ENCODE measurements at places on chromosomes 4 and X.
A peak's percentile ranks its signal among the peaks of the same experiment; 100 is the strongest.

- DNase-seq: no peak
Observed at GRCh38 chrX:9279234-9279544, 185.7 kb upstream of the TBL1X start.

DNA sequence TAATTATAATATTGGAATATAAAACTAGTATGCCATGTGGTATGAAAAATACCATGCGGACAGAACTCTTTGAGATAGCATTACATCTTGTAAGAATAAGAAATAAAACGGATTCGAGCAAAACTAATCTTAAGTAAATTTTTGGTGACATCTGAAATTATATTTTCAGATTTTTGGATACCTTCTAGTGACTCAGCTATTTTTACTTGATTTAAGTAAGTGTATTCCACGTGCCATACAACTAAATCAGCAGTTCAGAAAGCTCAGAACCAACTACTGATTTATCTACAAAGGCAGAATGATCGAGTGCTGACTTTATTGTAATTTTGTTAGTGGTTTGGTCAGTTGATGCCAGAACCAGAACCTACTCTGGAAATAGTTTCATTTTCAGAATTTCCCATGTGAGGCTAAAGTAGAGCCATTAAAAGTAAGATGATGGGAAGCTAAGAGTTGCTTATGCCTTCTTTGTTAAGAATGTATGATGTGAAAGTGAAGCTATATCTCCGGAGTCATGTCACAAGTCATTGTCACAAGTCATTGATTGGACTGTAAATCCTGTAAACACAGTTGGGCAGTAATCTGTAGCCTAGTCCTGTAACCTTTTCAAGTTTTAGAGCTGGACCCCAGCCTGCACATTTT, 4.0 kb downstream of the ING2 start:
- no peak for DNase-seq

DNA sequence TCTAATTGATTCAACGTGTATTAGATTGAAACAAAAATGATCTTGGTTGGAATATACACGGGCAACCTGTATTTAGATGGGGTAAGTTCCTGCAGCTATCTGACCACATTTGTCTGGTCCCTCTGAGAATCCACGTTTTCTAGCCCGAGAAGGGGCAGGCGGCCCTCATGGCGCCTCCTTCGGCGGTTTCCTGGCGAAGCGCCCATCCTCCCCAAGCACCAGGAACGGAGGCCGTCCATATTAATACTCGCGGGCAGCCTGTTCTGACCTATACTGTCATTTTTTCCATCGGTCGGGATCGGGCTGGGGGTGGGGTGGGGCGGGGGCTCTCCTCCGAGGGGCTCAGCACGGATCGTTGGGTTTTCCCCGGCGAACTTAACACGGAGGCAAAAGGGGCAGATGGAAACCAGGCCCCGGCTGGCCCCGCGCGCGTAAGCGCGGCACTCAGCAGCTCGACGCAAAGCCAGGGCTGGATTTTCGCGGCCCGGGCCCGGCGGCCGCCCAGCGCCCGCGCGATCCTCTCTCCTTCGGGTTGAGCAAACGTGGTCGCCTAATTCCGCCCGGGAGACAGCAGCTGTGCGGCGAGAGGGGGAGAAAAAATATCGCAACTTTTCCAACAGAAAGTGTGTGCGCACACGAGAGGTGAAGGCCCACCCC, 77.2 kb upstream of the BCOR start:
- DNase-seq: no peak

GRCh38 chr4:140135529-140136088, 18.4 kb downstream of the MAML3 start:
- DNase-seq: no peak

DNA sequence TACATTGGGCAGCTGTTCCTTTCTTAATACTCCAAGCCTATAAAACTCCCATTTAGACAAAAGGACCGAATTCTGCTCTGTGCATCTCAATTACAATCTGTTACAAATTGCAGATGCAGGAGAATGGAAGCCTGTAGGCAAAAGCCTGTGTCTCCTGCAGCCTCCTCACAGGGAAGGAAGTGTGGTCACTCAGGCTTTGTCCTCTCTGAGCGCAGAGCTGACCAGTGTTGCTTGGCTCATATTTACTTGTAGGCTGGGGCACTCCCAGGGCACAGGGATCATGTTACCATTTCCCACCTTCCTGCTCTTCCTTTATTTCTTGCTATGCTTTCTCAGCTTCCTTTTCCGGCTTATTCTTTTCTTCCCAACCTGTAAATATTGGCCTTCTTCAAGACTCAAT, 15.7 kb downstream of the SUPT20HL2 start:
- no peak for DNase-seq

DNA sequence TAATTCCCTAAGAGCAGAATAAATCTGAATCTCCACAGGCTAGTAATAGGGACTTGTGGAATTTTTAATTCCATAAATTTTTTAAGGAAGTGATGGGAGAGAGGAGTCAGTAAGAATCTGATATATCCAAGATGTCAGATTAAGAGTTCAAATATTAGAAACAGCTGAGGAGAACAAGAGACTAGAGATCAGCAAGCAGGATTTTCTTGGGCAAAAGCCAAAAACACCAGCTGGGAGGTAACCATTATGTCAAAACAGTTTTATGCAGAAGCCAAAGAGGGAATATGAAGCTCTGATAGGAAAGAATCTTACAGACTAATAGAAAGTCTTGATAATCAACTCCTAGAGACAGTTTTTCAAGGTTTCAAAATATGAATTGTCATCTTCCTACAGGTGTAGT, 72.2 kb upstream of the RBPJ start:
- no peak for DNase-seq

DNA sequence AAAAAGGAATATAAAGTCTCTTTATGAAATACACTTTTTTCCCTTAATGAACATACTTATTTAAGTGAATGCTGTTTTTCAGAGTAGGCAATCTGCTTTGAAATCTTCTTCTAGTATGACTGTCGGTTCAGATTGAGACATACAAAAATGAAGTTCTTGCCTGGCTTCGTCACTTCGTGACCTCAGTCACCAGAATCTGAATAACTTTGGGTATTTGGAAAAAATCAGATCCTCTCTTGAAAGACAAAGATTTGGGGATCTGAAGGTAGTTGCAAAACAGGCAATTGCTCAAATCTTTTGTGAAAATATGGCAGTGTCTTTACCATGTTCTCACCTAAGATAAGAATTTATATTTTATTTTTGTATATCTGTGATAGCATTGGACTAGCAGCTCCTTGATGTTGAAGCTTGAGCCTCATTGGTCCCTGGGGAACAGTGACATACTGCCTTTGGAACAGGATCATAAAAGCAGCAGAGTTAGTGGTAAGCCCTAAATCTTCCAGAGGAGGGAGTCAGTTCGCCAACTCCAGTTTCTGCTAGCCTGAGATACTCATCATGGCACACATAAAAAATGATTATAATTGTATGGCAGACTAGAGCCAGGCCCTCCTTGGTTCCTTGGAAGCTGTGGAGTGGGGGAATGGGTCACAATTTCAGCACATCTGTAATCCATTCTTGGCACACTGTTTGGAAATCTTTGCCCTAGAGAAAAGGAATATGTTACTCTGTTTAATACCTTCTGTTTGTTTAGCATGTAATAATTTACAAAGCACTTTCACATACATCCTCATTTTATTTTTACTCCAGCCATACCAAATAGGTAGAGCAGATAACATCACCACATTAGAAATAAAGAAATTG, 5.0 kb downstream of the ARFIP1 start:
- no peak for DNase-seq

DNA sequence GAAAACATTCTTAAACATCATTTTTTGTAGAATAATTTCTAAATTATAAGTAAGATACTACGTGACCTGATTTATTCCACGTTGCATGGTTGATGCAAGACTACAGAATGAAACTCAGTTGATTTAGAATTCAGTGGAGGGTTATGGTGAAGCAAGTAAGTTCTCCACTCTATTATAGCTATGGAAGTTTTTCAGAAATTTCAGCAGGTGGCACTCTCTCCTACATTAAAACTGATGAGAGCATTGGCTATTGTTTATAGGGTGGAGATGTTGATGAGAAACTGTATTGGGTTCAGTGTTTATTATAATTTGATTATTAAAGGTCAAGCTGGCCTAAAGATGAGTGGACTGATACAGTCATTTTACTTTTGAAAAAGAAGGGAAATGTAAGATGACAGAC, 88.0 kb downstream of the FNIP2 start:
- DNase-seq: no peak

DNA sequence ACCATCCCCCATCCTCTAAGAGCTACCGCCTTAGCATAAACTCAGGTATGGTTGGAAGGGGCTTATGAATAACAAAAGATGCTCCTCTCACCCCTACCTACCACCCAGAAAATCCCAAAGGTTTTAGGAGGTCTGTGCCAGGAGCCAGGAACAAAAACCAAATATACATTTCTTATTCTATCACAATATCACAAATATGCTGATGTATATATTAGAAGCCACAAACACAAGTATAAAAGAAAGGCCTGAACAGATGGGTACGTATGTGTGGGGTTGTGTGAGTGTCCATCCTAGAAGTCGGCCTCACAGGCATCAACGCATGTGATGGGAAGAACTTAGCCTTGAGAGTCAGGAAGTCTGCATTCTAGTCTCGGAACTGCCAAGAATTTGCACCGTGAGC, 8.7 kb upstream of the ANXA5 start:
- DNase-seq: no peak

DNA sequence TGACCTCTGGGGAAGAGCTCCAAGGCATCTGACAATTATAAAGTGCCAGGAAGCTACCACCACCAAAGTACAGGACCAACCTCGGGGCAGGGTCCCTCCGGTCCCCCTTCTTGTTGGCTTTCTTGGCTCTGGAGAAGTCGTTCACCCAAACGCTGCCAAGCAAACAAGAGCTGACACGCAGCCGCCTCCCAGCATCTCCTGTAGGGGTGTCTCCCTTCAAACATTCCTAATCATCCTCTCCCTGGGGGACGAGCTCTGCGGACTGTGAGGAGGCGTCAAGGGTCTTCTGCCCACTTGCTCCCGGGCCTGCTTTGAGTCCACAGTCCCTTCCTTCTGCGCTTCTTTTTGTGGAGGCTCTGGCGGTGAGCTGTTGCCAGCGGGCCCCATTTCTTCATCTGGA, 158.9 kb upstream of the MAB21L2 start:
- no peak for DNase-seq

DNA sequence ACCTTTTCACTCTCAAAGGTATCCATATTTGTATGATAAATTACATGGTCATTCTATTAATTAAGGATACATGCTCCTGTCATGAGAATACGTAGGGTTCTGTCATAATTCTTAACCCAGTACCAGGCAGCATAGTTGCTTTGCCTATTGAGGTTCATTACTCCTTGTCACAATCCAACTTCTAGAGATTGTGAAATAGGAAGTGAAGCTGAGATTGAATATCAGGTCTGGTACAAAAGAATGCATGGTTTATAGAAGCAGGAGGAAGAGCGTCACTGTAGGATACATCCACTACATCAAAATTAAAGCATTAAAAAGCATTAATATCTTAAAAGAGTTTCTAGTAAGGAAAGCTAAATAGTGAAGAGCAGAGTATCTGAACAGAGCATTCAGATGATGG, 647.0 kb downstream of the IQCM start:
- no peak for DNase-seq

- peak; percentile 12 for DNase-seq
Observed at GRCh38 chr4:98260047-98260578, 1.1 kb upstream of the RAP1GDS1 start.

DNA sequence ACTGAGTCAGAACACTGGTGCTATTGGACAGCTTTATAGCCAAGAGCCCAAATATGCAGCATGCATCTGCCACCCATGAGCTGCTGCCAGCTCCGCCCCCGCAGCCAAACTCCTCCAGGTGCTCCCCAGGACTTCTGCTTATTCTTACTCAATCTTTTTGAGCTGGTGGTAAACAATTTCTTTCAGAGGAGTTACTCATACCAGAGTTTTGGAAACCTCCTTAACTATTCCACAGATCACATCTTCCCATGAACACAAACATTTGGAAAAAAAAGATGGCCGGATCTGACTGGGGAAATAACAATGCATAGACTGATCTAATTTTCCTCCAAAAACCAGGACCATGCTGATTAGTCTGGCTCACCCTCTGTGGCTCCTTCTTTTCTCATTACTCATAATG, 399.9 kb downstream of the GPM6A start:
- DNase-seq: no peak

DNA sequence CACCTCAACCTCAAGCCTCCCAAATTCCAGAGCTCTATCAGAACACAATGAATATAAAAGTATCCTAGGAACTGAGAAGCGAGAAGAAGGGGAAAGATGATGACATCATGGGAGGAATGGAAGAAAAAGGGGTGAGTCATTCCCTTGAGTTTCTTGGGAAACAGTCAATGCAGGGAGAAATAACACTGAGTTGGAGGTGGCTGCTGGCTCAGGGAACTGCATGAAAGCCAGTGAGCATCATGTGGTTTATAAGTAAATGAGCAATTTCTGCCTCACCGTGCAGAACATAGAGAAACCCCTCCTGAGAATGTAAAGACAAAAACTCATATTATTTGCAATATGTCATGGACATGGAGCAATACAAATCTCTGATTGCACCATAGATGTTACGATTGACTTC, 73.3 kb downstream of the SHOX start:
- DNase-seq: no peak

DNA sequence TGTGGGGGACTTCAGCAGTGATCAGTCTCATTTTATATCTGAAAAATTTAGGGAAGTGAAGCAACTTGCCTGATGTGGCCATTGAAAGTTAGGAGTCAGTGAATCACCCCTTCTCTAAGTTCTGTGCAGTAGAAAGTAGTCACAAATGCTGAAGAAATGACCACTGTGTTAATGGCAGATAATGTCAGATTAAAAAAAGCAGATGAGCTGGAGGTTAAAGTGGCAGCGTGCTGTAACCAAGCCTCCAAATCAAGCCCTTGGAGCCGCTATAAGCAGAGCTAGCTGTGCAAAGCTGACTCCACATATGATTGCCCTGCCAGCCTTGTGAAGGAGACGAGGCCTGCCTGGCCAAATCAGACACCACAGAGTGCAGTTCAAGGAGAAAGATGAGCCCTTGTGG, 39.2 kb upstream of the PDE5A start:
- no peak for DNase-seq

GRCh38 chrX:154310616-154311536, 15.3 kb downstream of the TKTL1 start:
- no peak for DNase-seq

- no peak for DNase-seq
Observed at GRCh38 chrX:29531336-29531735, 684.0 kb upstream of the MAGEB2 start.

DNA sequence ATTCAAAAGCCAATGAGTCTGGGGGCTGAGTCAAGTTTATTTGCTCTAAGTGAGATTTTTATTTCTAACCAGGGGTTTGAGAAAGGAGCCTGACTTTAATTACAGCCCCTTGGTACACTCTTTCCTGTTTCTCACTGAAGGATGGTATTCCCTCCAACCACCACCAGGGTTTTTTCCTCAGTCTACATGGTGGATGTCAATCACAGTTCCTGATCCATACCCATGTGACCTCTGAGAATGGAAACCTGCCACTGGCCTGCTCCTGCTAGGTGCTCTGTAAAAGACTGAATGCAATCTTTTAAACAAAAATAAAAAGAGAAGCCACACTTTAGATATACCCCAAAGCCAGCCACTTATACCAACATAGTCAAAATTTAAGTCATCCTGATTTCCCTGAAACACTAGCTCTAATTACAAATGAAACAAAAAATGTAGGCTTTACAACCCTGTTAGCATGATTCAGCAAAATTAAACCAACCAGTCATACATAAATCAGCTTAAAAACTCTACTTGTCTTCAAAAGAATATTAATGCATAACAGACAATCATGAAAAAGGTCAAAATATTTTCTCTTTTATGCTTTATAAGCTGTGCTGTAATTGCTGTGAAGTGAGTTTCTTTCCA, 112.1 kb upstream of the NWD2 start:
- DNase-seq: no peak

- no peak for DNase-seq
Observed at GRCh38 chrX:69088171-69088938, 76.9 kb downstream of the PJA1 start.

- DNase-seq: no peak
Observed at GRCh38 chrX:15916704-15917084, 62.1 kb upstream of the AP1S2 start.

Measured in activated T-cell treated with anti-CD3 and anti-CD28 coated beads for 1 hour (primary cell).